ENCODE measurements at places on chromosomes 16 and 17. TPM values are rescaled to one million over a fixed set of nuclear protein-coding genes. Genes with fewer than 3 reads are reported as not detected.

GRCh38 chr16:57694725-57695679 lies at the start of gene DRC7:
Gene DRC7 (plus strand): TSS chr16:57694806. CDS start chr16:57697950, 3,144 bp downstream.
- no peak for DNase-seq

GRCh38 chr17:9006175-9006767 lies 15.0 kb upstream of the NTN1 start:
- no peak for DNase-seq

DNA sequence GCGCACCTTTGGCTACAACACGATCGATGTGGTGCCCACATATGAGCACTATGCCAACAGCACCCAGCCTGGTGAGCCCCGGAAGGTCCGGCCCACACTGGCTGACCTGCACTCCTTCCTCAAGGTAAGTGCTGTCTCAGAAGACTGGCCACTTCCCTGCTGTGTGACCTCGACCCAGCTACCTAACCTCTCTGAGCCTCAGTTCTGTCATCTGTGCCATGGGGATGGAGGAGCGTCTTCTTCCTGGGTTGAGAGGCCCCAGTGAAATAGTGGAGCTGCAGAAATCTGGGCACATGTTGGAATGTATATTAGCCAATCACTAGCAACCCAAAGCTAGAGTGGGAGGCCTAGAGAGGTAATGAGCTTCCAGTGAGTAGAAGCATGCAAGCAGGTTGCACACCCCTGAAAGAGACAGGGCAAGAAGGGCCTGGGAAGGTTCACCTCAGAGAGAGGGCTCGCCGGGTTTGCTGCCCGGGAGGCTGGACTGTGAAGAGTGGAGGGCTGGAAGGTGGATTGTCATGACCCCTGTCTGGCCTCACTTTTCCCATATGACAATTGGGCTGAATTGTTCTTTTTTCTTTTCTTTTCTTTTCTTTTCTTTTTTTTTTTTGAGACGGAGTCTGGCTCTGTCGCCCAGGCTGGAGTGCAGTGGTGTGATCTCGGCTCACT lies 521 bp downstream of the SLC12A3 start:
- no peak for DNase-seq

DNA sequence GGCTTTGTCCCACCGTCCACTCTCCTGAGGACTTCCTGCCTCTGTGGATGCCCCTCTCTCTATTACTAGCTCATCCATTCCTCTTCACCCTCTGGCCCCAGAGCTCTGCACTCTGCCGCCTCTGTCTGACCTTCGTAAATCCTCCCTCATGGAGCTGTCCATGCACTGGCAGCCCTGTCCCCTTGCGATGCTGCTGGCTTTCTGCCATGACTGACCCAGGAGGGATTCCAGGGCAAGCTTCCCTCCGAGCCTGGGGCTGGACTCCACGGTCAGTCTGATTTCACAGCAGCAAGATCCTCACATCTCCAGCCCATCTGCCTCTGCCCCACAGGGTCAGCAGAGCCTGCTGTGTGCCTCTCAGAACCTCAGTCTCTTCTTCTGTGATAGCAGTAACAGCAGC lies 4.7 kb downstream of the CBFA2T3 start:
- DNase-seq: no peak

- no peak for DNase-seq
Measured at GRCh38 chr17:73091410-73091769, 1.1 kb downstream of the SLC39A11 start.

DNA sequence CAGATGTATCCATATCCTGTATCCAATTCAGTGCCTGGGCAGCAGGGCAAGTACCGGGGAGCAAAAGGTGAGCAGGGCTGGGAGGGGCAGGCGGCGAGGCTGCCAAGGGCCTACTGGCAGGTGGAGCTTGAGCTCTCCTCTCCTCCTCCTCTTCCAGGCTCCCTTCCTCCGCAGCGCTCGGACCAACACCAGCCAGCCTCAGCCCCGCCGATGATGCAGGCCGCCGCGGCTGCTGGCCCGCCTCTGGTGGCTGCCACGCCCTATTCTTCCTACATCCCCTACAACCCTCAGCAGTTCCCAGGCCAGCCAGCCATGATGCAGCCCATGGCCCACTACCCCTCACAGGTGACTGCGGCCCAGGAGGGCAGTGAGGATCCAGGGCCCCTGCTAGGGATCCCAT lies 11.6 kb downstream of the ATXN2L start:
- no peak for DNase-seq

DNA sequence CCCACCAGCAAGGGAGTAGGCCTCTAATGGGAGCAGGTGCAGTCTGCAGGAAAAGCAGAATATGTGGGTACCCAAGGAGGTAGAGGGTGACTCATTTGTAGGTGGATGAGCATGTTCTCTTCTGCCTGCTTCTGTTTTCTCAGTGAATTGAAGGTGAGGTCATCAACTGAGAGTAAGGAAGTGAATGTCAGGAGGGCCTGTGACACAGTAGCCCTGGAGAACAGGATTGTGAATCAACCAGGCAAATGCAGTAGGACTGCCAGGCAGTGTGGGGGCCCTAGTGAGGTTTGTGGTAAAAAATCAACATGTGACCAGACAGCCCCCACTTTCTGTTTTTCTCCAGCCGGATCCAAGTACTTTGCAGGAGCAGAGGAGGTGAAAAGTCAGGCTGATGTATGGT lies 150.5 kb upstream of the SOX9 start:
- DNase-seq: no peak

ABCC11 gene
- 0.16 TPM for polyA plus RNA-seq
